H54 (cell line): ENCODE measurements at places on chromosomes 5 and 9.

DNA sequence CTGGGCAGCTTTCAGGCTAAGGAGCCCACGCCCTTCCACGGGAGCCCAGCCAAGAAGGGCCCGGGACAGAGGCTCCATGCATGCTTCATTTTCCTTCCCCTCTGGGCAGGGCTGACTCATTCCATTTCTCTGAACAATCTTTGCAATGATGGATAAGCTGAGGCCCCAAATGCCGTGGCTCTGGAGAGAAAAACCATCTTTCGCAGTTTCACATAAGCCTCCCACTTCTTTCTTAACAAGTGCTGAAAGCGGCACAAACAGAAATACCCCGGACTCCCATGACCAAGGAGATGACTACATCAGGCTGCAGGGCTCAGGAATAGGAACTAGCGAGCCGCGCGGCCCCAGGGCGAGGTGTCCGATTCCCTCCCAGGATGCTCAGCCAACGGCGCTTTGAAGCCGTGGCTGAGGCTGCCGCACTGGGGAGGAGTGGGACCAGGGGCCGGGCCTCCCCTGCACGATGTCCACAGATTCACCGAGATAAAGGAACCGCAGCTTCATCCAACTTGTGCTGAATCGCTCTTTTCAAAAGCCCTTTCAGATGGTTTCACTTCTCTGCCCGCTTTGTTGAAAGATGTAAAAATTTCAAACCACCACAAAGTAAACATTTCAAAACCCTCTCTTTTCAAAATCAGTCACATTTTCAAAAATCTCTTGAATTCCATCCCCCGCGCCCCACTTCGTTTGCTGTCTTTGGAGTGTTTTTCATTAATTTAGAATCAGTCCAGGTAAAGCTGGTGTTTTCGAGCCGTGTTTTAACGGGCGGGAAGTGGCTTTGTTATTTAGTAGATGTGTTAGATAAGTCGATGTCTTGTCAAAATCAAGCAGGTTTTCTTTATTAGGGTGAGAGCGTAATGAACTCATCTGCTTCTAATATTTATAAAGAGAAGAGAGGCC, 96.5 kb upstream of the LMX1B start:
- DNase-seq, result peak; percentile 97

DNA sequence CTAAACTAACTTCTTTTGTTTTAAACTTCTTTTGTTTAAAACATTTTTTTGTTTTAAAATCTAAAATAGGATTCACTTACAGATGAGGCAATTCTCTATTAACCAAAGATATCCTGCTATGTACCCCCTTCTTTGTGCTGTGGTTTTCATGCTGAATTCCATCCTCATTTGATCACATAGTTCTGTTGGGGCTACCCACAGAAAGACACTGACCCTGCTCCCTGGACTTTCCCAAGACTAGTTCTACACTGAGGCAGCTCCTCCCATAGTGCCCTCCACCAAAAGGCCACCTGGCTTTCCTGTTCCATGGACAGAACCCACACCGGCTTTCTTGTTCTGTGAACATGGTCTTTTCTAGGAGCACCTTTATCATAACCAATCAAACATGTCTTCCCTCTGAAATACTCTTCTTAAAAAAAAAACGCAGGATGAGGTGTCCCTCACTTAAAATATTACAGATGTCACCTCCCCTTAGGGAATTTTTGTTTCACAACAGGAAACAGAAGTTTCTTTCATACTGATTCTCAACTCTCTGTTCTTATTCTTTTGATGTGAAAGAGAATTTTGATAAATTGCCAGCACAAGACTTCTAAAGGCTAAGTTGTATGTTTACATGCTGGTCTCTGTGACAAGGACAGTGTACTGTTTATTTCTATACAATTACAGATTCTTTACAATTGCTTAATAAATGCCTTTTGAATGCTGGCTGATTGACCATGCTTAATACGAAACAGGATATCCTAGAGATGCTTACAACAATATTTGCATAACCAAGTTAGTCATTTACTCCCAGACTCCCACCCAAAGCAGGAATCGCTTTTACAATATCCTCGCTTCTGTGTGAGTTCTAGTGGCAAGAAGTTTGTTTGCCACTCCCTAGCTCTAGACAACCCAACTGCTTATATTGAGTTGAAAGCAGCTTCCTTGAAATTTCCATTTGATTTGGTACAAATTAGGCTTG, 300.4 kb downstream of the DTWD2 start:
- no peak for DNase-seq

DNA sequence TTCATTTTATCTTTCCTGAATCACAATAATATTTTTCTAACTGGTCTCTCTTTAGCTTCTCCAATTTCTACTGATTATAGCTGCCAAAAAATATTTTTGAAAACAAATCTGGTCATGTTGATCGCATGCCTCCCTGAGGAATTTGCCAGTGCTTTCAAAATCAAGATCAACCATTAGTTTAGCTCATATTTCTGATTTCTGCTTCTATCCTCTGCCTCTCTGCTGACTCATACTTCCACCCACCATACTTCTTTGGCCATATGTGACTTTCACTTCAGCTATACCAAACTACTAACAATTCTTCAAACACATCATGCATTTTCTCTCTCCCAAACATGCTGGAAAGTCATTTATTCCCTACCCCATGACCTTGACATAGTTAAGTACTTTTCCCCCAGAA, 636.5 kb downstream of the TLE1 start:
- DNase-seq, result no peak

DNA sequence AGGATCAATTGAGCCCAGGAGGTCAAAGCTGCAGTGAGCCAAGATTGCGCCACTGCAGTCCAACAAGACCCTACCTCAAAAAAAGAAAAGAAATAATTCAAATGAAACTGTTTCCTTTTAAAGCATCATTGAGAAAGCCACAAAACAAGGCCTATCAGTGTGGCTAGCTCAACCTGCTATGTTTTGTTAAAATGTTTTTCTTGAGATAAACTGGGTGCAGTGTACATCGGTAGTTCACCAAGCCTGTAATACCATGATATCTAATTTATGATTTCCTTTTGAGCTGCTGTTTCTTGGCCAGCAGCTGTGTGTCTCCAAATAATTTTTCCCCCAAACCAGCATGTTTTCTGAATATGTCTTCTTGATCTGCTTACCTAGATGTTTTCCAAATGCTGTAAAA, 97.3 kb upstream of the GOLGA1 start:
- DNase-seq, result no peak

DNA sequence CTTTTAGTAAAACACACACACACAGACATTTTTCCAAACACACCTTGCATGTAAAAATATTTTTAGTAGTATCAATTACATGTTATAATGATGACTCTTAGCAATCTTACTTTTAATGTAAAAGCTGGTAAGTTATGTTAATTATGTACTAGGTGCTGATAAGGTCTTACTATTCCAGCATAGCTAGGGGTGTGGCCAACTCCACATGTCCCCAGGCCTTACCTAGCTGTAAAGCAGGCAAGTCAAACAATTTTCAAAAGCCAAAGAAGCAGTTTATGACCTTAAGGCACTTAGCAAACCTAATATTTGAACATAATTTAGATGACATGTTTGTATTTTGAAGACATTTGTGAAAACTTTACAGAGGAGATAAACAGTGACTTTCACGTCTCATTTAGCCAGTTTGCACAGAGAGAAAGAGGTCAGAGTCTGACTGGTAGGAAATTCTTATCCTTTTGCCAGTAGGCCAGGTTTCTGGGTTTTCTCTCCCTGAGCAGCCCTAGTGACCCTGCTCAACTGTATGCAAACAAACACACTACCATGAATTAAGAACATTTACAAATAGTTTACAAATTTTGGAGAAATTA, 26.5 kb upstream of the GPX3 start:
- no peak for DNase-seq

- no peak for DNase-seq
Measured at GRCh38 chr9:133251773-133252172, 23.2 kb downstream of the ABO start.

- no peak for DNase-seq
Measured at GRCh38 chr5:138610918-138611677, 35.9 kb upstream of the HSPA9 start.

- no peak for DNase-seq
Measured at GRCh38 chr5:107119656-107120055, 551.1 kb downstream of the EFNA5 start.

DNA sequence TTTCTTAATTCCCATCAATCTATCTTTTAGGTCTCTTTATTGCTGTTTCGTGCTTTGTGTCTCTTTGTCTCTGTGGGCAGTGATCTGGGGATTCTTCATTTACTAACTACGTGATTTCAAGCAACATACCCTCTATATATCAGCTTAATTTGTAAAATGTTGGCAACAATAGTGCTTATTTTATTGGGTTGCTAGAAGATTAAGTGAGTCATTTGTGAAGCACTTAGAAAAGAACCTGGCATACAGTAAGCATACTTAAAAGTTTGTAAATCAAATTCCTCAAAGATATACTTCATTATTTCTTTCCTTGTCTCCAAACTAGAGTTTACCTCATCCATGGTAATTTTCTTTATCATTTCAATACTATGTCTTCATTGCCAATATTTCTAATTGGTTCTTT, 669.7 kb downstream of the MAT2B start:
- DNase-seq, result no peak

DNA sequence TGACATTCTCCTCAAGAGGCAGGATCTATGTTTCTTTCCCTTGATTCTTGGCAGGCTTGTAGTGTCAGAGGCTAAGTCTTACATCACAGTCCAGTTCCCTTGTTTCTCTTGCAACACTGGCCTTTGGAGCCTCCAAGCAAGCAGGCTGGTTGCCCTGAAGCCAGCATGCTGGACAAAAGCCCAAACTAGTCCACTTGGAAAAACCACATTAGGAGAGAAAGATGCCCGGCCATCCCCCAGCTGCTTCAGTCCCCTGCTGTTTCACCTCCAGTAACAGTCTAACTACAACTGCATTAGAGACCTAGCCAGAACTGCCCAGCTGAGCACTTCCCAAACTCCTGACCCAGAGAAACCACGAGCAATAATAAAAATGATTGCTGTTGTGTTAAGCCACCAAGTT, 87.6 kb downstream of the ADAMTS6 start:
- DNase-seq, result no peak

- no peak for DNase-seq
Measured at GRCh38 chr5:159174511-159175168, 34.7 kb downstream of the RNF145 start.

DNA sequence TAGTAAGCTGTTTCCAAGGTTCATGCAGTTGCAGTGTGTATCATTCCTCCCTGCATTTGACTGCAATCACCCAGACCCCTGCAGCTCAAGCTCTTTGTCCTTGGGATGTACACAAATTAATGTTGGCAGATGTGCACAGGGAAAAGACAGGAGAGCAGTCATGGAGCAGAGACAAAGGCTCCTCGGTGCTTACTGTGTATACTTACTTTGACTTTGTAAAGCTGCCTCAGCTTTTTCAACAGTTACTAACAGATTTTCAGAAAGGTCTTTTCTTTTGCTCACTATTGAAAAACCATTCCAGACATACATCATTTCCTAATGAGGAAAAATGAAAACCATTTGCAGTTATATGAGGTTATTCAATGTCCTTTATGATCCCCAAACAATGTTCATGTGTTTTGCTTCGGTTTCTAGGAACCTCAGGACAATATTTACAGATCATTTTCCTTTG, 124.9 kb downstream of the TTC39B start:
- DNase-seq, result no peak

DNA sequence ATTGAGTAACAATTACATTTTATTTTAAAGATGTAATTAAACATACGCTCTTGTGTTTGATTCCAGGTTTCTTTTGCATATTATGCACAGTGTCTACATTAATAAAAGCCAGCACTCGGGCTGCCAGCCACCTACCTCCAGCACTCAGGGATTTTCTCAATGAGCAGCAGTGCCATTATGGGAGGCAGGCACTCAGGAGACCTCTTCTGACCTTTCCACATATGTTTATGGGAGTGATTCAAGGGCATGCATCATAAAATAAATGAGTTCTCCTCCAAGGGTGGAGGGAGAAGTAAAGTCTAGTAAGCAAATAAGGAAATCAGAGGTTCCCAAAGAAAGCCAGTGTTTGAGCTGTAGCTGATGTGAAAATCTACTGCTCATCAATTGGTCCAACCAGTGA, 119.8 kb upstream of the IRX2 start:
- DNase-seq, result no peak

DNA sequence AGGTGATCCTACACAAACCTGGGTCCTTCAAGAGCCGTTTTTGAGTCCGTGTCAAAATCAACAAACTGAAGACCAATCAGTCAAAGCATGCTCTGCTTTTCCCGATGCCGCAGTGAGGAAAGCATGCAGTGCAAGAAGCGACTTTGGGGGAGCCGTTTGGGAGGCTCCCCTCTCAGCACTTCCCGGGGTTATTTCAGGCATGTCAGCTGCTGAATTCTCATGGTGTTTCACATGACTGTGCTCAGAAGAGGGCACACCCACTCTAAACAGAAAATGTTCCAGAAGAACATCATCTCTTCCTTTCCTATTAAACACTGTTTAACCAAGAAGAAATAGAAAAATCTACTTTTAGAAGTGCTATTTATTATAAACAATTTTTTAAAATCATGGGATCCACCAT, 125.5 kb downstream of the EPB41L4A start:
- DNase-seq, result no peak

DNA sequence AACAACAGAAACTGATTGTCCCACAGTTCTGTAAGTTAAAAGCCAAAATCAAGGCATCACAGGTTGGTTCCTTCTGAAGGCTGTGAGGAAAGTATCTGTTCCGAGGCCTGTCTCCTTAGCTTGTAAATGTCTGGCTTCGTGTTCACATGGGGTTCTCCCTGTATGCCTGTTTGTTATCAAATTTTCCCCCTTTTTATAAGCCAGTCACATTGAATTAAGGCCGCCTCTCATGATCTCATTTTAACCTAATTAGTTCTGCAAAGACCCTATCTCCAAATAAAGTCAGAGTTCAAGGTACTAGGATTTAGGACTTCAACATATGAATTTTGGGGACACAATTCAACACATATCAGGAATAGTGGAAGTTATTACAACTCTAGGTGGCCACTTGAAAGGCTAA, 331.5 kb downstream of the PIK3R1 start:
- DNase-seq, result no peak

DNA sequence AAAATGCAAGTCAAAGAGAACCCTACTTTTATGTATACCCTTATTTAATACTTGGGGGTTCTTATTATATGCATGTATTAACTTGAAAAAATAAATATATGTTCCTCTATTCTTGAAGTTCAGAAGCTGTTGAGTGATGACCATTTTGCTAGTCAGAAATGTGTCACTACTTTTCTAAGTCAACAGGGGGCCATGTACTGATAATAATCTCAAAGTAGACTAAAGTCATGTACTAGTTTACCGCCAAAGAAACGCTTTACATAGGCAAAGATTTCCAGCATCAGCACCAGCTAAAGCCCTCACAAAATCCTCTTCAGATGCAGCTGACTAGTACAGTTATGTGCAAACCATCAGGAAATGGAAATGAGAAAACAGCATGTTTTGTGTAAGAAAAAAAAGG, 5.7 kb upstream of the BHMT start:
- no peak for DNase-seq

- no peak for DNase-seq
Measured at GRCh38 chr9:99628849-99629620, 192.7 kb upstream of the NR4A3 start.

GRCh38 chr5:57779383-57780223, 297.0 kb upstream of the ACTBL2 start:
- DNase-seq, result no peak

GRCh38 chr9:12965303-12965702, 190.5 kb downstream of the LURAP1L start:
- no peak for DNase-seq
